ENCODE measurements at places on chromosomes 11 and 22. TPM values are rescaled to one million over a fixed set of nuclear protein-coding genes. Genes with fewer than 3 reads are reported as not detected.
A peak's percentile ranks its signal among the peaks of the same experiment; 100 is the strongest.

- no peaks in the 10 kb centered on the region for H3K4me1 ChIP-seq
- no peak for DNase-seq
- no peak overlapping the region for H3K4me3 ChIP-seq
- H3K27me3 ChIP-seq, result no peaks in the 10 kb centered on the region
- no peaks in the 10 kb centered on the region for H3K36me3 ChIP-seq
- H3K27ac ChIP-seq, result no peak overlapping the region
Observed at GRCh38 chr11:32116668-32117067, 25.8 kb downstream of the RCN1 start.

DNA sequence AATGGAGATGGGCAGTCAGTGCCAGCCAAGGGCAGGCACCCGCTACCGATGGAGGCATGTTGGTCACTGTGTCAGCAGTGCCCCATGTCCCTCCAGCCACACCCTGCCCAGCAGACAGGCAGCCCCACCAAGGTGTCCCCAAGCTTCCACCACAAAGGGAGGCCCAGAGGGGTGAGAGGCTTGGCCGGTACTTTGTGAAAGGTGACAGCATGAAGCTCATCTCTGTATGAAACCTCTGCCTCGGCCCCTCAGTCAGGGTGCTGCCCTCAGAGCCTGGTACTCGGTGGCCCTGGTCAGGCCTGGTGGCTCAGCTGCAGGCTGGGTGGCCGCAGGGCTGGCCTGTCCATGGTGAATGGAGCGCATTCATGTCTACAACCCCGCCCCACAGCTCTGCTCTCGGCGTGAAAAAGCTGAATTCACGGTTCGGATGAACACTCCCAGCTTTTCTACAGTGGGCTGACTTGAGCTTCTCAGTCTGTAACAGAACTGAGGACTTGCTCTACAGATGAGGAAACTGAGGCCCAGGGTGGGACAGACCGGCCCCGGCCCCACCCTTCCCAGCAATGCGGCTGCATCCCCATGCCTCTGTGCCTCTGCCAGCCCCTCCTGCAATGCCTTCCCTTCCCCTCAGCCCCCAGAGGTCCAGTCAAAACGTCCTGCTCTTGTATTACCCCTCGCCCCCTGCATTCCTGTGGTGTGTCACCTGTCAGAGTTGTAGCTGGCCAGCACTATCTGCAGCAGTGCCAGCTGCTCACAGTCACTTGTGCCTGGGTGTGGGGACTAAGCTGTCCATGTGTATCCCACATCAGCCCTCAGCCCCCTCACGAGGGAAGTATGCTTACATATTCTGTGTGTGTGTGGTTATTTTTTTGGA lies 27.7 kb downstream of the RSPH14 start:
- no peaks in the 10 kb centered on the region for H3K36me3 ChIP-seq
- no peaks in the 10 kb centered on the region for H3K4me1 ChIP-seq
- H3K4me3 ChIP-seq, result no peak overlapping the region
- no peak for DNase-seq
- H3K27ac ChIP-seq, result no peak overlapping the region

GRCh38 chr11:119288219-119288618 lies 28.7 kb downstream of the MCAM start:
- no peaks in the 10 kb centered on the region for H3K27me3 ChIP-seq
- H3K4me1 ChIP-seq, result no peaks in the 10 kb centered on the region
- no peak overlapping the region for H3K27ac ChIP-seq
- no peak for DNase-seq
- H3K36me3 ChIP-seq, result peaks cover 21% of the 10 kb centered on the region

GRCh38 chr11:44557464-44557863 lies 8.0 kb upstream of the CD82 start:
- peaks cover 3% of the 10 kb centered on the region for H3K4me1 ChIP-seq
- H3K27me3 ChIP-seq, result no peaks in the 10 kb centered on the region
- H3K27ac ChIP-seq, result no peak overlapping the region

Gene TRIM49D2
- total RNA-seq, result not detected

- no peaks in the 10 kb centered on the region for H3K4me1 ChIP-seq
- DNase-seq, result no peak
- no peaks in the 10 kb centered on the region for H3K27me3 ChIP-seq
- H3K36me3 ChIP-seq, result no peaks in the 10 kb centered on the region
Observed at GRCh38 chr11:61280883-61281580, 14.1 kb downstream of the VWCE start.

GRCh38 chr11:105923807-105924206 lies 98.2 kb downstream of the MSANTD4 start:
- H3K4me1 ChIP-seq, result peaks cover 3% of the 10 kb centered on the region
- H3K4me3 ChIP-seq, result no peak overlapping the region
- peak; percentile 59 for DNase-seq
- H3K27ac ChIP-seq, result no peak overlapping the region

Gene NCAM1
- total RNA-seq, result 36.5 TPM

Gene CADM1
- total RNA-seq, result 243 TPM

DNA sequence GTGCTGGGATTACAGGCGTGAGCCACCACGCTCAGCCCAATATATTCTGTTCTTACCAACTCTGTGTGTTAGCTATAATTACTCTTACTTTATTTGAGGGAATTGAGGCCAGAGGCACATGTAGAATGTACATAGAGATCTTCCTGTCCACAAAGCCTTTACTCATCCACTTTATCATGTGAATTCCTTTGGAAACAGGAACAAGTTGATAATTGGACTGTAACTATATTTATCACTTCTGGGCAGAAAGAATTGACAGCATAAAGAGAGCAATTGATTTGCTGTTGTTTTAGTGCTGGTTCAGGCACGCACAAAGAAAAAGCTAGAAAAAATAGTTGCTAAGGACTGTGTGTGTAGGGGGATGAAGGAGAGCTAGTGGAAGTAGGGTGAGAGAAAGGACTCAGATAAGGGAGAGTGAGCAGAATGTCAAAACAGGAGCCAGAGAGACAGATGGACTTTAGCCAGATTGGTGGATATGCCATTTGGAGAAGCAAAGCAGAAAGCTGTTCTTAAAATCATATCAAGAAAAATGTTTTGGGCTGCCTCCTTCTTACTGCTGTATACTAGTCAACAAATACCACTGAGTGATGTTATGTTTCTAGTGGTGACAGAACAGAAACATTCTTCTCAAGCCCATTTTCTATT lies 929.8 kb upstream of the CNTN5 start:
- no peaks in the 10 kb centered on the region for H3K4me1 ChIP-seq
- DNase-seq, result no peak
- H3K4me3 ChIP-seq, result no peak overlapping the region
- H3K27ac ChIP-seq, result no peak overlapping the region
- H3K27me3 ChIP-seq, result no peaks in the 10 kb centered on the region

Gene FAU
- total RNA-seq, result 334 TPM

- no peaks in the 10 kb centered on the region for H3K4me1 ChIP-seq
- peak overlapping the region; percentile 23 for H3K27ac ChIP-seq
- peaks cover 3% of the 10 kb centered on the region for H3K36me3 ChIP-seq
- no peaks in the 10 kb centered on the region for H3K27me3 ChIP-seq
- no peak overlapping the region for H3K4me3 ChIP-seq
- DNase-seq, result no peak
Observed at GRCh38 chr22:29136782-29137700, 64.2 kb downstream of the KREMEN1 start.

DNA sequence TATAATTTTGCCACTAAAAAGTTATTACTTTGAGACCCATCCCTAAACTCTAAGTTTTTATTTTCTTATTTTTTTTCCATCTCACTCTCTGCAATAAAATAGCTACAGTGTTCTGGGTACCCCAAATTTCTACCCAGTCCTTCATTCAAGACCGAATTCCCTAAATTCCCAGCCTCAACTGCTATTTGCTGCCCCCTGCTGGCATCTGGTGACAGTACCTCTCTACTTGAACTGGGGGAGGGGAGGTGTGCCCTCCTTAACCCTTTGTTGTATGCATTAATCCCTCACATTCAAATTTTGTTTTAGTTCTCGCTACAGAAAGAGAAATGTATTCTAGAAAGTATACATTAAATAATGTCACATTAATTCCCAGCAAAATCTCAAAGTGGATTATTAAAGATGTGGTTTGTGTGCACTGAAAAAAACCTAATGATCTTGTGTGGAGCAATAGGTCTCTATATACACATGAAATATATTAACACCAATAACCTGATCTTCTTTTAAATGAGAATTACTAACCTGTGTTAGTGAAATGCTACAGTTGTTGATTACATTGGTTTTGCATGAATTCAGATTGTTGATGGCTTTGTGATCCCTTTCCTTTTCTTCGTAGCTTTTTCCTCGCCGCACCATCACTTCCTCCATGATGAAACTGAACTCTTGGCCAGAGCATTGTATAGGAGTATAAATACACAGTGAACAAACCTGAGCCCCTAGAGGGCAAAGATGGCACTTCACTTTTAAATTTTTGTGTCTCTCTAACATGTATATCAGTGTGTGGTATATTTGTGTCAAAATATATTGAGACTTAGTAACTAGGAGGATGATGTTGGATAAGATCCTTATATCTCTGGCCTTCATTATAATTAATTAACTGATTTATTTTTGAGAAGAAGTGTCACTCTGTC lies 590.0 kb downstream of the METTL15 start:
- H3K36me3 ChIP-seq, result no peaks in the 10 kb centered on the region
- H3K27ac ChIP-seq, result no peak overlapping the region
- no peaks in the 10 kb centered on the region for H3K4me1 ChIP-seq
- no peaks in the 10 kb centered on the region for H3K27me3 ChIP-seq

Gene MS4A3
- 6.6 TPM for total RNA-seq

- H3K4me1 ChIP-seq, result no peaks in the 10 kb centered on the region
- no peaks in the 10 kb centered on the region for H3K36me3 ChIP-seq
- peaks cover 9% of the 10 kb centered on the region for H3K27me3 ChIP-seq
- DNase-seq, result no peak
Observed at GRCh38 chr22:36587289-36588154, 58.6 kb upstream of the EIF3D start.

Gene PNPLA5
- total RNA-seq, result not detected

Gene LSP1
- total RNA-seq, result 44.9 TPM

Data from lung (tissue), 17 donors.